ENCODE measurements at places on chromosomes 5 and 9. TPM values are rescaled to one million over a fixed set of nuclear protein-coding genes. Genes with fewer than 3 reads are reported as not detected.

- DNase-seq, result no peak
Measured at GRCh38 chr9:20996809-20997208, 34.6 kb downstream of the HACD4 start.

The SPATA31A3 gene
- not detected for polyA plus RNA-seq

The STKLD1 gene
- polyA plus RNA-seq, result 3.6 TPM

DNA sequence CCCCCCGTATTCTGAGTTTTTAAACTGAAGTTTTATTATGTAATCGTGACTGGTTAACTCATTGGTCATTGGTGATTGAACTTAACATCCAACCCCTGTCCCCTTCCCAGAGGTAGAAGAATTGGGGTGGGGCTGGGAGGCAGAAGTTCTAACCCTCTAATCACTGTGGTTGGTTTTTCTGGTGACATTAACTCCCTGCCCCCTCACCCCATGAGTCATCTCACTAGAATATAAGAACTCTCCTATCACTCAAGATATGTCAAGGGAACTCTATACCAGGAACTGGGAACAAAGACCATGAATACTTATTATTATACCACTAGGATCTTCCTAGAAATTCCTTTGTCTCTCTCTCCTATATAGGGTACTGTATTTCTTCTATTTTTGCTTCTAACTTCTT, 52.3 kb upstream of the CAVIN4 start:
- DNase-seq, result no peak

The IL17B gene
- 1.3 TPM for polyA plus RNA-seq

The SPOCK1 gene
- 9.8 TPM for polyA plus RNA-seq

GRCh38 chr9:78592811-78593210, 295.9 kb downstream of the PSAT1 start:
- no peak for DNase-seq

The ANKRD18B gene
- polyA plus RNA-seq, result 1.3 TPM

DNA sequence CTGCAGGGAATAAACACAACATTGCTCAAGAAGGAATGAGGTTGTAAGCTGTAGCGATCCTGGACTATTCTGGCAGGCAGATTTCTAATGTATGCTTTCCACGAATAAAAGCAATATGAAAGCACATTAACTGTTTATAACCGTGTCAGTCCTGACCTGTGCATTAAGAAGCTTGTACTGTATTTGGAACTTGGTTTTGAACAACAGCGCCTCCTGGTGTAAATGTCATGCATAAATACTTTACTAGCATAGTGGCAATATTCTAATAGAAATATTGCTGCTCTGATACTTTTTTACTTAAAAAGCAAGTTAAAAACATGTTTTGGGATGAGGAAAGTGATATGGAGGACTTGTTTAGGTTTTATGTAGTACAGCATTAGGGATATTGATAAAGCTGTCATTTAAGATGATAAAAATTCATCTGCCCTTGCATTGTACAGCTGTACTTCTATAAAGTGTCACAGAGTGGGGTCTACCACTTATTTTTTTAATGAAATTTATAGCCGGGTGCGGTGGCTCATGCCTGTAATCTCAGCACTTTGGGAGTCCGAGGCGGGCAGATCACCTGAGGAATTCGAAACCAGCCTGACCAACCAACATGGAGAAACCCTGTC, 70.7 kb upstream of the GNE start:
- peak; percentile 46 for DNase-seq

- no peak for DNase-seq
Measured at GRCh38 chr5:115375893-115376292, 79.4 kb upstream of the CCDC112 start.

GRCh38 chr9:111023128-111023527, 15.1 kb downstream of the LPAR1 start:
- DNase-seq, result no peak

The FAM221B gene
- 0.11 TPM for polyA plus RNA-seq

The PDE6A gene
- 0.14 TPM for polyA plus RNA-seq

DNA sequence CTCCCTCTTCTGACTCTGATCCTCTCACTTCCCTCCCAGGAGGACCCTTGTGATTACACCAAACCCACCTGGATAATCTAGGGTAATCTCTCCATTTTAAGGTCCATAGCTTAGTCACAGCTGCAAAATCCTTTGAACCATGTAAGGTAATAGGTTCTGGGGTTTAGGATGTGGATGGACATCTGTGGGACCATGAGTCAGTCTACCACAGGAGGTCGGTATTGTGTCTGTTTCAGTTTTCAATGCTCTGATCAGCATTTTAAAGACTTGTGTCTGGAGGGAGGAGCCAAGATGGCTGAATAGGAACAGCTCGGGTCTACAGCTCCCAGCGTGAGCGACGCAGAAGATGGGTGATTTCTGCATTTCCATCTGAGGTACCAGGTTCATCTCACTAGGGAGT, 112.6 kb downstream of the CAVIN4 start:
- no peak for DNase-seq

GRCh38 chr5:125232779-125233230, 486.4 kb upstream of the ZNF608 start:
- no peak for DNase-seq

- DNase-seq, result no peak
Measured at GRCh38 chr9:1881708-1882295, 133.3 kb upstream of the SMARCA2 start.

DNA sequence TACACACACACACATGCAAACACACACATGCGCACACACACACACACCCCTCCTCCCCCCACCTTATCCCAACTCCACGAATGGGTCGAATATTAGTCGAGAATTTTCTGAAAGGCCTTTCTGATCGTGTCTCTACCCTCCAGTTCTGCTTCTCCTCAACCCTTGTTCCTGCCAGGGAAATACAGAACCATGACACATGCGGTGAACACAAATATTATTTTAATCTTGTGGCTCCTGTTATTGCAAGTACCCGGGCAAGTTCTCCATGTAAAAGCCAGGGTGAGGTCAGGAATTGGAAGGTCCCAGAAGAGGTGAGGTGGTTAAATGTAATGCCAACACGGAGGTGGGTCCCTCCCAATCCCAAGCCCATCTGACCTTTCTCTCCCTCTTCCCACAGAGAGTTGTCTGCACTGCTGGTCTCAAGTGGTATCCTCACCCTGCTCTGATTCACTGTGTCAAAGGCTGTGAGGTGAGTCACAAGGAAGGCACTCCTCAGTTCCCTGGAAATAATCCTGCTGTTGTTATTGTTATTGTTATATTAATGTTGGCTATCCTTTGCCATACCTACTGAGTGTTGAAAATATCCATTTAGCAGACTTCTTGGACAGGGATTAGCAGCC, 223.7 kb downstream of the PAPPA start:
- DNase-seq, result no peak

All from right renal cortex interstitium (tissue), 3 donors.